Effector CD4-positive, alpha-beta T cell (primary cell): ENCODE measurements at places on chromosomes 13 and 19.

- no peak for DNase-seq
Observed at GRCh38 chr13:102845289-102845629, 573 bp upstream of the ERCC5 start.

GRCh38 chr19:37905946-37906868, at the start of gene WDR87:
Gene WDR87 (minus strand): TSS chr19:37906594. CDS start chr19:37898239, 8,355 bp downstream.
- DNase-seq: peak; percentile 21

GRCh38 chr13:36166046-36166445, 34.9 kb upstream of the DCLK1 start:
- DNase-seq: no peak

DNA sequence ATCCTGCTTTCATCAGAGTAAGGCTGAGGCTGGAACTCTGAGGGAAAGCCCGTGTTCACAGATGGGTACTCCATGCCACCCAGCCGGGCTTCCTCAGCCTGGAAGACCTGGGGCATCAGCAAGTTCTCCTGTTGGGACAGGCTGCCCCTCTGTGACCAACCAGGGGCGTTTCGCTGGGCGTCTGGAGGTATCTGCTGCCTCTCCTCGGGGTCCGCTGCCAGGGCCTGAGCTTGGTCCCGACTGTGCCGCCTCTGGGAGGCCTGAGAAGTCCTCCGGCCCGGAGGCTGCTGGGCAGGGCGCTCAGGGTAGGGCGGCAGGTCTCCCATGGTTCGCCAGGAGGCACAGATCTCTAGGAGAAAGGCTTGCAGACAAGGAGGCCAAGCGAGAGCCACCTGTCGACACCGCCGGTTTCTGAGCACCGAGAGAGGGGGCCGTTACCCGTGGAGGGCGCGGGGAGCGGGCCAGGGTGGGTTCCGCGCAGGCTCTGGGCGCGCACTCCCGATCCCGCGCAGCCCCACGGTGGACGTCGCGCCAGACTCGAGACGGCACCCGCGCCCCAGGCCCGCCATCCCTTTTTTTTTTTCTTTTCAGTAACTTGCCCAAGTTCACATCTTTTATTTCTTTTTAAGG, at the start of gene RSPH6A:
Gene RSPH6A, minus strand, starts transcription at position 458 of the 630 bp plus-strand sequence. Its CDS starts 132 bp downstream, at position 326.
- DNase-seq: no peak

GRCh38 chr13:78602561-78603239, 652 bp downstream of the POU4F1 start:
- DNase-seq: no peak

GRCh38 chr13:55302568-55302967, 1838.2 kb upstream of the PRR20A start:
- no peak for DNase-seq

- no peak for DNase-seq
Observed at GRCh38 chr13:110136660-110137585, 170.0 kb downstream of the COL4A1 start.

GRCh38 chr13:47158593-47158992, 261.7 kb upstream of the HTR2A start:
- DNase-seq: no peak

- DNase-seq: no peak
Observed at GRCh38 chr13:24032252-24032651, 128.3 kb upstream of the SPATA13 start.

DNA sequence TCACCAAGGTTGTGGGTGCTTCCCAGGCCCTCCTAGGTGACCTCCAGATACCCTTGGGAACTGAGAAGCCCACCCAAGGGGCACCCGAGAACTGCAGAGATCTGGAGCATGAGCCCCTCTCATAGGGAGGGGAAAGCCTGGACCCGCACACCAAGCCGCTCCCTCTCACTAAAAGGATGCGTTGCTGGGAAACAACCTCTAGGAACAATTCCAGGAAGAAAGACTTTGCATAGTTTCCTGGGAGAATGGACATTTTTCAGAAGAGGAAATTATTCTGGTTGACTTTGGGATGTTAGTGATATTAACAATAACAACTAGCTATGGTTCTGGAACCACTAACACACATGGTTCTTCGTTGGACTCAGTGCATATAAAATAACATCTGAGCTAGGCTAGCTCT, 64.6 kb downstream of the SLC7A1 start:
- no peak for DNase-seq

- no peak for DNase-seq
Observed at GRCh38 chr13:43003729-43004128, 11.7 kb upstream of the EPSTI1 start.

DNA sequence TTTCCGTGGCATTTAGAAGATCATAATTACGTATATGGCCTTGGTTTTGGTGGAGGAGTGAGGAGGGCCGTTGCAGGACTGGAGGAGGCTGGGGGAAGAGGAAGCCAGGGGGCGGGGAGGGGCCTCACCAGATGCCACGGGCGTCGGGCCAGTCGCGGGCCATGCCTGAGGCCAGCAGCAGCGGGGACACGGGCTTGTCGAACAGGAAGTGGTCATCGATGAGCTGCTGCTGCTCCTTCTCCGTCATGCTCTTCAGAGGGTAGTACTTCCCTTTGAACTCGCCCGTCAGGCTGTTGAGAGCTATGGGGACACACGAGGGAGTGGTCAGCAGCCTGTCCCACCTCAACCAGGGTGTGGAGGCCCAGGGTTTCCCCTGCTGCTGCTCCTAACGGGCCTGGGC, 11.1 kb downstream of the CKM start:
- no peak for DNase-seq

DNA sequence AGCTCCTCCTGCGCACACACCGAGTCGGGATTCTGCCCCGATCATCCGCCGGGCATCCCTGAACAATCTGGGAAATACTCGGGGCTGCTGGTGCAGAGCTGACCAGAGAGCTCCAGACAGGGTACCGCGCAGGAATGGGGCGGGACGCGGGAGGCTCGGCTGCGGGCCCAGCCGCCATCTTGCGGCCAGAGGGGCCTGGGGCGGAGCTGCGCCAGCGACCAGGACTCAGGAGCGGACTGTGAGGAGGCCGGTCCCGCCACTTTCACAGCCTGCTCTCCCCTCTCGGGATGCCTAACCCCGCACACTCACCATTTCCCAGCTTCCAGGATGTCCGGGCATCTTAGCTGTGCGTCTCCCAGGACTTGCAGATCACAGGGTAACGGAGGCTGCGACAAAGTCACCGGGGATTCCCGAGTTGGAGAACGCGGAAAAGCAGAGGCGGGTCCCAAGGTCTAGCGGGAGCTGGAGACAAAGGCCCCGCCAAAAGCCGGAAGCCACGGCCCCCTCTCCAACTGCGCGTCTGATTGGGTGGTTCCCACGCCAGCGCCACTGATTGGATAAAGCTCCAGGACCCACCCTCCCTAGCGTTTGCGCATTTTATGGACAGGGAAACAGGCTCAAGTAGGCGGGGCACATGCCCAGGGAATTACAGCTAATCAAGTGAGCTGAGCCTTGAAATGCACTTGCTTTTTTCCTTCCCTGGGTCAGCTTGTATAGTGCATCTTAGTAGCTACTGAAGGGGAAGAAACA, 15.8 kb upstream of the ZNF43 start:
- peak; percentile 86 for DNase-seq

- no peak for DNase-seq
Observed at GRCh38 chr13:64688893-64689677, 2541.1 kb downstream of the PCDH9 start.

GRCh38 chr13:74217811-74218210, 83.6 kb upstream of the KLF12 start:
- DNase-seq: no peak

GRCh38 chr13:103224804-103225203, 158.6 kb upstream of the SLC10A2 start:
- no peak for DNase-seq

GRCh38 chr13:97108530-97108900, 113.6 kb upstream of the MBNL2 start:
- no peak for DNase-seq

DNA sequence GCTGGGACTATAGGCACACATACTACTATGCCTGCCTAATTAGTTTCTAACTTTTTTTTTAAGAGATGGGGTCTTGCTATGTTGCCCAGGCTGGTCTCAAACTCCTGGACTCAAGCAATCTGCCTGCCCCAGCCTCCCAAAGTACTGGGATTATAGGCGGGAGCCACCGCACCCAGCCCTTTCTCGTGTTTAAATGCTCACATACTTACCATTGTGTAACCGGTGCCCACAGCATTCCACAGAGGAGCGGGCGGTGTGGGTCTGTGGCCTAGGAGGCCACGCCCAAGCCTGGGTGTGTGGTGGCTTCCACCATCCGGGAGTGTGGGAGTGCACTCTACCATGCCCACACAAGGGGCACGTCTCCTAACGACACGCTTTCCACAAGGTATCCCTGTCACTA, 7.7 kb downstream of the LMNB2 start:
- DNase-seq: no peak

DNA sequence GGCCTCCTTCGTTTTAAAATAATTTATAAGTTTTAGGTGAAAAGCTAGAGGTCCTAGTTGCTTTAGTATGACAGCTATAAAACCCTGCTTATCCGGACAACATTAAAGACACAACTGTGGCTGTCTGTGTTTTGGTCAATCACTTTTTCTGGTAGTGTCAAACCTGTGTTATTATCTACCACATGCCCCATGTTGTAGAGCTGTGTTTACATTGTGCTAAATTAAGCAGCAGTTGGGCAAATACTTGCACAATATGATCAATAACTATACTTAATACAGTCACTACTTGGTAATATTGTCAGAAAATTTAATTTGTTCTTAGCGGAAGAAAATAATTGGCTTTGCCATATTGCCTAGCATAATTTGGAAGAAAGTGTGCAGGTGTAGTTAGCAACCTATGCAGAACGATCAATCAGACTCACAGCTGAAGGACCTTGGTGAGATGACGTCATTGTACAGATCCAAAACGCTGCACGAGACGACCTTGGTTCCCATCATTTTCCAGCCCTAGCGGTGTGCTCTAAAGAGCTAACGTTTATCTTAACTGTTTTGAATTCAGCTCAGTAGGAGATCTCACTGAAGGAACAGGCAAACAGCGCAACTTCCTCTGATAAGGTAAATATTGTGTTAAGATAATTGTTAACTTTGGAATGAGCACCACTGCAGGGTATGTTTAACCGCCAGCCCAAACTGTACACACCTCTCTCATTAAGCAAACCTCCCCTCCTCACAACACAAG, 476.6 kb downstream of the IRS2 start:
- no peak for DNase-seq

DNA sequence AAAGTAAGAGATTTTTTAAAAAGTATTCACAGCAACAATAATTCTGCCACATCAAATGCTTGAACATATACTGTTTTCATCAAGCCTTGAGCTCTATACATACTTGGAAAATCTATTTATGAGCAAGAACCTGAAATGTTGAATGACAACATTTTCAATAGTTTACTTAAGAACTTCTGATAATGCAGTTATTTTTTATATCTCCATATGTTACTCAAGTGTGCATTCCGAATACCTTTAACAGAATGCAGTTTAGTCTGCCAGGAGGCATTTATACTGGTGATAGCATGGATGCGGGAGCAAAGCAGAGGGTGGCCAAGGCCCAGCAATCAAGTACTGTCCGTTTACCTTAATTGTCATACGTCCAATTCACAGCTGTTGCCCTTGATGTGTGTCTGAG, 589.5 kb downstream of the KCTD12 start:
- no peak for DNase-seq

- DNase-seq: no peak
Observed at GRCh38 chr19:16298334-16298733, 26.3 kb upstream of the KLF2 start.

DNA sequence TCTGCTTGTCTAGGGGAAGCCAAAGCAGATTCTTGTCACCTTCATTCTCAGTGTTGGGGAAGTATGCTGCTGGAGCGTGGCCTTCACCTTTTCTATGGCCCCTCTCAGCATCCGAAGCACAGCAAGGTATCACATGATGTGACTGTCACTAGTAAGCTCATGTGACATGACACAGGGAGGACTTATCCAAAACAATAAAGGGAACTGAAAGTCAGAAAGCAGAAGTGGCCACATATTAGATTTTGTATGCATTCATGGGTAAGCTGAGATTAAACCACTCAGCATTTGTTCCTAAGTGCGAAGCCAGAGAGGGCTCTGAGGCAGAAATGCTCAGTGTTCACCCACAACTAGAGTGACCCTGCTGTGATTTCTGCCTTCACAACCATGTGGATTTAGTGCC, 72.8 kb upstream of the PCDH8 start:
- DNase-seq: no peak

DNA sequence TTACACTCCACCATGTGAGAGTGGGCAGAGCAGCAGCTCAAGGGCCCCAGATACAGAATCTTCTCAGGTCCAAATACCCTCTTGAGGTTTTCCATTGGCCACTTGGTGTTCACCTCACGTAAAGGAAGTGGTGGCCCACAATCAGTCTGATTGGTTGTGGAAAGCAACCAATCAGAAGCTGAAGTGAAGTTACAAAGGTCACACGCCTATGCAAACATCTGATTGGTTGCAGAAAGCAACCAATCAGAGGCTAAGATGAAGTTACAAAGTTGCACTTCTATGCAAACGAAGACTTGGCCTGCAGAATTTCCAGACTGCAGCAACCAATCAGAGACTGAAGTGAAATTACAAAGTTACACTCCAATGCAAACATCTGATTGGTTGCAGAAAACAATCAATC, 14.3 kb upstream of the TM9SF2 start:
- DNase-seq: no peak

DNA sequence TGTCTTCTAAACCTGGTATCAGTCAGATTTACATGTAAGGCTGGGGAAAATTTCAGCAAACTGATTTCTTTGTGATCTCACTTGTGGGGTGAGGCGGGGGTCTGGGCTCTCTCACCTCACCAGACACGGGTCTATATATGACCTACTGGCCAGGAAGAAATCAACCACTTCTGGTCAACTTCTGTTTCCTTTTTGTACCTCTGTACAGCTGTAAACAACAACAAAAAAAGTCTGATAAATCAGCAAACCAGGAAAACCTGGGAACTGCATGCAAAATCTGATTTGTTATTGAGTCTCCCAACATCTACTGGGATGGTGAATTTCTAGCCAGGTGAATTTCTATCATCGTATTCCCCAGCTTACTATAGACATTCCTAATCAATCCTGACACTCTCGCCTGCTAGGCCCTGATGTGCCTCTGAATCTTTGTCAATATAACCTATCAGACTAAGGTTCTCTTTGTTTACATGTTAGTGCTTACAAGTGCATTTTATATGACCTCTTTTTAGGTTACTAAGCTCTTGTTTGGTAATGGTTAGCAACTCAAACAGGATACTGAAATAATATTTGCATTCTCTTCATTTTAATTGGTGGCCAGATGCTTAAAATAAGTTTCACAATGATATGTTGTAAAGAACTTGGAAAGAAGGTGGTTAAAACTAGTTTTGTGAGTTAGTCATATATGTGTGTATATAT, 77.7 kb downstream of the LRRC63 start:
- no peak for DNase-seq

- peak; percentile 20 for DNase-seq
Observed at GRCh38 chr19:7191946-7192691, 102.1 kb downstream of the INSR start.

GRCh38 chr19:8304841-8305621, 3.1 kb downstream of the CD320 start:
- DNase-seq: no peak

DNA sequence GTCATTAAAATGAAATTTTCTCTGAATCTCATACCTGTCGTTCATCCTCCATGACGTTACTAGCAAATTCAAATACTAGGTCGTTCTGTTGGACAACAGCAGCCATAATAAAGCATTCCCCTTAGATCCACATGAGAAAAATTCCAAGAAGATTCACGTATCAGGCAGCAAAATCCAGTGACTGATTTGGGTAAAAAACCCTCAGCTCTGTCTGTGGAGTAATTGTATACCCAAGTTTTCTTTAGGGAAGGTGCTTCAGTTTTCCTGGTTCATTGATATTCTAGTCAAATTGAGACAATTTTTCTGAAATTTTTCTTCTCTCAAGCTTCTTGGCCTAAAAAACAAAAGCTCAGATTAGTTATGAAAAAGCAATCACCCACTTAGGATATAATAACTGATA, 37.2 kb downstream of the ELF1 start:
- no peak for DNase-seq

- no peak for DNase-seq
Observed at GRCh38 chr13:21310220-21310619, 133.8 kb downstream of the MRPL57 start.
